ENCODE measurements at places on chromosomes 11 and 22.

DNA sequence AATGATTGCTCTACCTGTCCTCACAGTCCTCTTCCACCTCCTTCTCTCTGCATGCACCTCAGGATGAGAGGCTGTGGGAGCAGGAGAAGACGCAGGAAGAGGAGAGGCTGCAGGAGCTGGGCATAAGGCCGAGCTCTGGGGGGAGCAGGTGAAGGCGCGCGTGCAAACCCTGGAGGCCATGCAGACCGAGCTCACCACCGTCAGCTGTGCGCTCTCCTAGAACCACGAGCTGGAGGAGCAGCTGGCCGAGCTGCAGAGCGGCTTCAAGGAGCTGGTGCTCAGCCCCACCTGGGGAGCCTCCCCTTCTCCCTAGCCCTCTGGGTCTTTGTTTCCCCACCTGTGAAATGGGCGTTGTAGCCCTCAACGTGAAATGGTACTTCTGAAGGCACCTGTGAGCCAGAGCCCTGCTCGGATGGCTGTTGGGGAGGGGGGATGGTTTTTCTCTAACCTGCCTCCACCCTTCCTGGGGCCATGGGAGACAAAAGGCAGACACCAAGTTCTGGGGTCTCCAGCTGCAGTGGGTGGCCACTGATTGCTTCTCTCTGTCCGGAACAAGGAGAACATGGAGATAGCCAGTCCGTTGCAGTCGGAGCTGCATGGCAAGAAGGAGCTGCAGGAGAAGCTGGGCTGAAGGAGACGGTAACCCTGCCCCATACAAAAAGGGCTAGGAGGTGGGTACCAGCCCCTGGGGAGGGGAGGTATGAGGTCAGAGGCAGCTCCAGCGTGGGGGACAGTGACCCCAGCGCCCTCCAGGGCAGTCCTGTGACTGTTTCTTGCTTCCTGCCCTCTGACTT is 65.2 kb upstream of the A4GALT start:
- DNase-seq = no peak

DNA sequence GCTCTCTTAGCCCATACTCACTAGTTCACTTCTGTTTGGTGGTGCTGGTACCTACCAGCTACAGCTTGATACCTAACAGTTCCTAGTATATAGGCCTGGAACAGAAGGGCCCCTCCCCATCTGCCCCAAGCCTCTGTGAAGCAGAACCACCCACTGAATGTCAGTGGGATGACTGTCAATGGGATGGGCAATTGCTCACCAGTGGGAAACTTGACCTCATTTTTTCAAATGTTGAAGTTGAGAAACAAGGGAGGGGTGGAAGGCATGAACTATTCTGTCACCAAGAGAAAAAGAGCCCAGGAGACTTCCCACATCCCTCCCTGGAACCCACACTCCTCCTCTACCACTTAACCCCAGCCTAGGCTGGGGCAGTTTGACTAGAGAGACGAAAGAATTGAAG is at the start of gene NLRP10:
Gene NLRP10, minus strand, starts transcription at position 62 of the 400 bp plus-strand sequence. CDS start 1,952 bp downstream, outside the sequence.
- DNase-seq = no peak

DNA sequence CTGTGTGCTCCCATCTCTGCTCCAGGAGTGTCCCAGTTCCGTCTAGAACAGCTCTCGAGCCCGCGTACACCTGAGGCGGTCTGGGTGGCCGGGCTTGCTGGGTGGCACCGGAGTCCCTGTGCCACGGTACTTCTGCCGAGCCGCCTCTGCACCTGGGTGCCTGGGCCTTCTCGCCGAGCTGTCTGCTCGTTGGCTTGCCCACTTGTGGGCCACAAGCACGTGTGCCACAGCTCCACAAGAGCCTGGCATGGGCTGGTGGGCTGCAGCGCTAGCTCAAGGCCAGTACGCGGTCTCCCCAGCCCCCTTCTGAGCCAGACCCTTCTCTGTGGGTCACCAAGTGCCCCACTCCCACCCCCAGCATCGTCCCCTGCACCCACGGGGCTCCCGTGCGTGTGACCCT is 388.0 kb downstream of the TBC1D22A start:
- no peak for DNase-seq

DNA sequence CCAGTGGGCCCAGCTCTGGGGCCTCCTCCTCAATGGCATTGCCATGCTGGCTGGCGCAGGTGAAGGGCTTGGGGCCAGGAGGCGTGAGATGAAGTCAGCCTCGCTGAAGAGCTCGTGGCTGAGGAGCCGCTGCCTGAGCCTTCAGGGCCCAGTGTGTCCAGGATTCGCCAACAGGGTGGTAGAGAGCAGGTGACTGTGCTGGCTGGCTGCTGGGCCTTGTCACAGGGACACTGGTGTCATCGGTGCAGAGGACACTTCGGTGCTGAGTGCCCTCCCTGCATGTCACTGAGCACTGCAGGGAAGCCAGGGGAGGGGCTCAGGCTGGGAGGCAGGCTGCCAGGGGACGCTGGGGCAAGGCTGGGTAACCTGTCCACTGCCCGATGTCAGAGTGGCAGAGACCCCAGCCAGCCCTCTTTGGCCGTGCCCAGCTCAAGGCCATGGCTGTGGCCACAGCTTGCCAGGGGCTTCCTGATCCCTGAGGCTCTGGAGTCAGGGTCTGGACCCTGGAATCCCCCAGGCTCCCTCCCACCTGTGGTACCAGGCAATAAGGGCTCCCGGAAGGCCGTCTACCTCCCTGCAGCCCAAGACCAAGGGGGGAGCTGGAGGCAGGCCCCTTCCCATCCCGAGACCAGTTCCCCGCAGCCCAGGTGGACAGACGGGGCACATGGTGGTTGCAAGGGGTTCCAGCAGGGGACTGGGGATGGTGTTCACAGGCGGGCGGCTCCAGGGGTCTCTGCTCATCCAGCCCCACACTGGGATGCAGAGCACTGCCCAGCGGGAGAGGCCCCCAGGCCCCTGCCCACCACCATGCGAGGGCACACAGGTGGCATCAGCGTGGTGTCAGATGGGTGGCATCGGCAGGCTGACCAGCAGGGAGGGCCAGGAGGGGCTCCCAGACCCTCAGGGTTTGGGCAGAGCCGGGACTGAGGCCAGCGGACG is 63.9 kb downstream of the ARFGAP3 start:
- no peak for DNase-seq

DNA sequence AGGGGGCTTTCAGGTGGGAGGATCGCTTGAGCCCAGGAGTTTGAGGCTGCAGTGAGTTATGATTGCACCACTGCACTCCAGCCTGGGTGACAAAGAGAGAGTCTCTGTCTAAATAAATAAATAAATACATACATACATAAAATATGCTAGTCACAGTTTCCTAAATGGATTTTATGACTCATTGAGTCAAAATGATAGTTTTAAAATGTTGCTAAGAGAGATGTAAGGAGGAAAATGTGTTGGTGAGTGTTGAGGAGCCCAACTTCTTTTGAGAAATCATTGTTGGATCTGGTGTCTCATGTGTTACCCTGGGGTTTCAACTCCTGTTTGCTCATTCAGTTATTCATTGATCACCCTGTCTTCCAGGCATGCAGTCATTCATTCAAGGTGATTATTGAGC is 21.0 kb downstream of the PARVB start:
- DNase-seq = no peak

- DNase-seq = peak; percentile 57
These were observed 4.0 kb downstream of the DAGLA start for GRCh38 chr11:61683961-61684869.

DNA sequence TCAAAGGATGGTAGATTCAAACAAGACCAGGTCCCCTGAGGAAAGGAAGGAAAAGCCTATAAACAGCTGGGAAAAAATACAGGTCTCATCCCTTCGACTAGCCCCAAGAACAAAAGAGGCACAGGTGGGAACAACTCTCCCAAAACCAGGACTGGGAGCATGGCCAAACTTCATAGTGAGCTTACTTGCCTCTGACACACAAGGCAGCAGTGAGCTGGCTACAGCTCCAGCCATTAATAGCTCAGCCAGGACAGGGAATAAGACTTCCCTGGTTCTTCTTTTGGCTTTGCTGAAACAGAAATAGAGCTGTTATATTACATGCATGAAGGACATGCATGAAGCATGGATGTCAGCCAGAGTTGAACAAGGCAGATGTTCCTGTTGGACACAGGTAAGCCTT is at the start of gene OR10A2:
Gene OR10A2, plus strand, starts transcription at position 97 of the 400 bp plus-strand sequence. CDS start 6,698 bp downstream, outside the sequence.
- DNase-seq = no peak

GRCh38 chr11:45662665-45663485 is 2.5 kb downstream of the CHST1 start:
- DNase-seq = no peak

- no peak for DNase-seq
These were observed 50.4 kb upstream of the KCNQ1OT1 start for GRCh38 chr11:2750101-2750681.

- no peak for DNase-seq
These were observed 356.9 kb downstream of the LARGE1 start for GRCh38 chr22:33563220-33563964.

DNA sequence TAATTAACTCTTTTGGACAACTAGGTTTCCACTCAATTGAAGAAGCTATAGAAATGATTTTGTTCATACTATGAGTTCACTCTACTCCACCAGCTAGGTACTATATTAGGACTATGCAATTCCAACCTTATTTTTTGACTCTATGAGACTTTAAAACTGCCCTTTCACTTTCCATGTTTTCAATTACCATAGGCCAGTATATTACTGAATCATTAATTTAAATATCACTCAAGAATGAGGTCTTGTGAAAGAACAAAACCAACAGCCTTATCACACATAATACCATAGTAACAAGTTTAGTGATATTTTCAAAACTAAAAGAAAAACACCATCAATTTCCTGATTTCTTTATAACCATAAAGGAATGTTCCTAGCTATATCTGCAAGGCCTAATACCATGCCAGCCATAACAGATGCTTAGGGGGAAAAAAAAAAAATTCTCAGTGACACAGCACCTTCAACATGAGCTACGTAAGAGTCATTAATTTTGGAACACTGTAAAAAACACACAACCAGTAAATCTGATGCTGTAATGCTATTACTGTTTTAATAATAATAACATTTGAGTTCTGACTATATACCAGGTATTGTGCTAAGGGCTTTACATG is 6.1 kb downstream of the DCUN1D5 start:
- no peak for DNase-seq

DNA sequence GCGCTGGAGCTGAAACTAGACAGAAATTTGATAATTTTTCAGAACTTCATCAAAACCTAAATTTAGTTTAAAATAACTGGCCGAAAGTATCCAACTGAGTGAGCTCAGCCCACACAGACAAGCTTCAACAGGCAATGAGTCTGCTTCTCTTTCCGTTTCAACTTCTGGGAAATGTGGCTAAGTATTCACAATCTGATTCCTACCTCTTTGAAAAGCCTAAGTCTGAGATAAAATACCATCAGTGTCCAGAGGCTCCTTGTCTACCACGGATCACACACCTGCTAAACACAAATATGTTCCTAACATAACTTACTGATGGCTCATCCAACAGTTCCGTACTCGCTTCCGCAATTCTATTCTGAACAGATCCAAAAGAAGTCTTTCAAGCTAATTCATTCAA is 8.5 kb downstream of the SIK3 start:
- no peak for DNase-seq

DNA sequence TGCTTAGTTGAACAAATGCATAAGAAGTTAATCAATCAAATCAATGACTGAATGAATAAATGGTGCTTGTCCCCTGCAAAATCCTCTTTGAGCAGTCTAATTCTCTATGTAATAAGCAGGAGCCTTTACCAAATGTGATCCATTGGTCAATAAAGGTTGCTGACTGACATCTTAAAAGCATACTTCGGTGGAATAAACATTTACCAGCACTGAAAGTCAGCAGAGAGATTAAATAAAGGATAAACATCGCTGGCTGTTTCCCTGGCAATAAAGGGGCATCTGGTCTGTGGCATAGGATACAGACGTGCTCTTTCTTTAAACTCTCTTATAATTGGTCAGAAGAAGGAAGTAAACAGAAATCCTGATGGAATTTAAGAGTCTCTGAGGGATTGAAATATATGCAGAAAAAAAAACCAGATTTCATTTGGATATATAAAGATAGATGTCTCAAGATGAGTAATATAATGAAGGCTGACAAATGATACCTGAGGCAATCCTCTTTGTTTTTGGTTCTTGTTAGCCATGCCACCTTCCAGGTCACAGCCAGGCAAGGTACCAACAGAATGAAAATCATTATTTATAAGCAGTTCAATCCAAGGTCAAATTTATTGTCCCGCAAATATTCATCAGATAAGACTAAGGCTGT is 578.4 kb upstream of the CCDC90B start:
- DNase-seq = no peak

DNA sequence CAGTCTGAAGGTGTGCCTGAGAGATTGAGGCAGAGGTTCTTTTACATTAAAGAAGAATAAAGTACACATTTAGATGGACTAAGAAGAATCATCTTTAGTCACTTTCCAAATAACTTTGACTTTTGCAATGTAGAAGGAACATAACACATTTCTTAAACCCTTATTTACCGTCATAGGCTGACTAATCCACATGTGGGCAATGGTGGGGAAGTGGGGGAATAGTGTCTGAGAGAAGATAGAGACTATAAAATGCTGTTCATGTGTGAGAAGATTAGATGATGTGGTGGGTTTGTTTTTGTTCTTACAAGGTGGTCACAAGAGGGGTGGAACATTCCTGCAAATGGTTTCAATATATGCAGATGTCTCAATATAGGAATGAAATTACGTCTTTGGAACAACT is 1.8 kb downstream of the MS4A4A start:
- DNase-seq = no peak

DNA sequence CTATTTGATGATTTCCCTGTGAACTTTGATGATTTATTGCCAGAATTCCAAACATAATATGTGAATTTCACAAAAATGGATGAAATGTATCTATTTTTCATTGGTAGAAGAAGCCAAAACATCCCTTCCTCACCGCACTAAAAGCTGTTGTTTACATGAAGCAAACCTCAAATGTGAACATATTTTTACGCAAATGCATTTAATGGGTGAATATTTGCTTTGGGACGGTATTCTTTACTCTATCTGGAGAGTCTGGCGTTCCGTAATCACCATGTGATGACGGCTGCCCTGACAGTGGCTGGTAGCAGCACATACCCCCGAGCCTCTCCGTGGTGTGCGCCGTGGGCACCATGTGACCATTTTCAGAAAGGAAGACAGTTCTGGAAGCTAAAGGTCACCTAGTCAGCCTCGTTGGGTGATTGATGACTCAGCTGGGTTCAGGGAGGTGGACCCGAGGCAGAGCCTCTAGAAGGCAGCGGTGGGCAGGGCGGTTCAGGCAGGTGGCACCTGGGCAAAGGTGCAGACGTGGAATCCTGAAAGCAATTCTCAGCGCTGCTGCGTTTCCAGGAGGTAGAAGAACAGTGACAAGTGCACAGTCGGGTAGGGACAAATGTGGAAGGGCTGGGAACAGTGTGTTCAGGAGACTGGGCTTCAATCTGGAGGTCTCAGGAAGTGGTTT is 45.3 kb downstream of the PPARA start:
- DNase-seq = no peak

All from CD4-positive, alpha-beta T cell treated with Interleukin-6 at 100 ng/mL for 8 hours (primary cell).